ENCODE measurements at places on chromosomes 12 and 14. TPM values are rescaled to one million over a fixed set of nuclear protein-coding genes. Genes with fewer than 3 reads are reported as not detected.

The DPY19L2 gene
- polyA plus RNA-seq = not detected

The PDE3A gene
- polyA plus RNA-seq = 79.4 TPM

The PLEKHG7 gene
- polyA plus RNA-seq = 0.72 TPM

The KLHL33 gene
- polyA plus RNA-seq = 0.07 TPM

The VDR gene
- 36.7 TPM for polyA plus RNA-seq

The BLOC1S1 gene
- 291 TPM for polyA plus RNA-seq

The DDN gene
- polyA plus RNA-seq = not detected

The CFAP73 gene
- 0.19 TPM for polyA plus RNA-seq

The DPPA3 gene
- not detected for polyA plus RNA-seq
